ENCODE measurements at places on chromosomes 3 and 15.
A peak's percentile ranks its signal among the peaks of the same experiment; 100 is the strongest.

GRCh38 chr3:35616346-35616745, 23.0 kb upstream of the ARPP21 start:
- no peak for DNase-seq

DNA sequence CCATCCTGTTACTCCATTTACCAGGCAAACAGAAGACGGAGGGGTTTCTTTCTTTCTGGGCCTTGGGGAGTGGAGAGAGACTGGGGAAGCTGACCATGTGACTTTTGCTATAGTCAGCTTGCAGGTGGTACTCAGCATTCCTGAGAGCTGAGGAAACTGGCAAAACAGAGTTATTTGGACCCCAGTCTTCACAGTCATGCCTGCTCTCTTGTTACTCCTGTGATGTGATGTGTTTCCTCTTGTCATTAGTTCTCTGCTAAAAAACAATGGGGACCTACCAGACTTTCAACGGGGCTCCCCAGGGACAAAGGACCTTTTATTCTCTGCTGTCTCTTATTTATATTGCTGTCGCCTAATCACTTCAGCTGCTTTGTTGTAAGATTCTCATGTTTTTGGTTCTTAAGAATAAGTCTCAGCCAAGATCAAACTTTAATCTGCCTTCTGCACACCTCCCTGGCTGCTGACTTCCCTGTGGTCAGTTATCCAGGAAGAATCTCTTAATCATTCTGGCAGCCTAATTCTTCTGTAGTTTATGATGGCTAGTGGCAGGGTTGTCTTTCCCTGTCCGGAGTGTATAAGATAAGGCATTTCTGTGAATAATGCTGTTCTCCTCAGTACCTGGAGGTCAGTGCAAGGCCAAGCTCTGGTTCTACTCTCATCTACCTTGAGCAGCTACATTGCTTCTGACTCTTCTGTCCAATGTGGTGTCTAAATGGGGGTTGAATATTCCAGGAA, 8.8 kb downstream of the STARD9 start:
- DNase-seq: no peak

GRCh38 chr15:52008698-52009434, 10.2 kb upstream of the MAPK6 start:
- no peak for DNase-seq

- no peak for DNase-seq
These were observed 139.3 kb downstream of the SERPINI1 start for GRCh38 chr3:167874671-167875372.

DNA sequence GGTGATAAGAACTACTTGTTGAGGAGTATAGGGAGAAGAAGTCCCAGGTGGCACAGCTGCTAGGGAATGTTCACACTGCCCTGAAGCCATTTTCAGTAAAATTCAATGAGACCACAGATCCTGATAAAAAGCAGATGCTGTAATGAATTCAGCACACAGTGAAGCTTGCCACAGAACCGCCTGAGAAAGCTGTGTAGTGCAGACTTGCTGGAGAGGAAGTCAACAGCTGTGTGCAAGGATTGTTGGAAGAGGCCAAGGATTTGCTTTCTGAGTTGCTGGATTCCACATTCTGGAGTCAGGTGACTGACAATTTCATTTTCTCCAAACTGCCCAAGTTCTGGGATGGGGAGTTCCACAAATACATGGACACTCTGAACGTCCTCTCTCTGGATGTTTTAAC, 70.9 kb downstream of the ANP32A start:
- DNase-seq: no peak

- DNase-seq: no peak
These were observed 1.9 kb downstream of the SYN2 start for GRCh38 chr3:12005951-12006625.

DNA sequence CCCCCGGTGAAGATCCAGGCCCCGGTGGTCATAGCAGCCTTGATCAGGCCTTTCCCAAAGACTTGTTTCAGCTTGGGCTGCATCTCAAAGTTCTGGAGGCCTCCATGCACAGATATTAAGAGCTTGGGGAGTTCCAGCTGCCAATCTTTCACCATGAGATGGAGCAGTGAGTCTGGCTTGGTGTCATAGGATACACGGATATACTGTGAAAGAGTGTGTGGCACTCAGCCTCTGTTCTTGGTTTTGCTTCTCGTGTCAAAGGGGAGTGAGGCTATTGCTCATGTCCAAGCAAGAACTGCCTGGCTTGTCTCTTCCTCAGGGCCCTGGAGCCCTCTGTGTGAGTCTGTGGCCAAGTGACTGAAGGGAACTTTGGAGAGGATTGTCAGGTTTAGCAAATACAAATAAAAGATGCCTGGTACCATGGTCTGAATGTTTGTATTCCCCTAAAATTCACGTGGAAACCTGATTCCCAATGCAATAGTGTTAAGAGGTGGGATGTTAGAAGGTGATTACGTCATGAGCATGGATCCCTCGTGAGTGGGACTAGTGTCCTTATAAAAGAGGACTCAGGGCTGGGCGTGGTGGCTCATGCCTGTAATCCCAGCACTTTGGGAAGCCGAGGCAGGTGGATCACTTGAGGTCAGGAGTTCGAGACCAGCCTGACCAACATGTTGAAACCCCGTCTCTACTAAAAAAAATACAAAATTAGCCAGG, 33.5 kb downstream of the TRPM1 start:
- no peak for DNase-seq

DNA sequence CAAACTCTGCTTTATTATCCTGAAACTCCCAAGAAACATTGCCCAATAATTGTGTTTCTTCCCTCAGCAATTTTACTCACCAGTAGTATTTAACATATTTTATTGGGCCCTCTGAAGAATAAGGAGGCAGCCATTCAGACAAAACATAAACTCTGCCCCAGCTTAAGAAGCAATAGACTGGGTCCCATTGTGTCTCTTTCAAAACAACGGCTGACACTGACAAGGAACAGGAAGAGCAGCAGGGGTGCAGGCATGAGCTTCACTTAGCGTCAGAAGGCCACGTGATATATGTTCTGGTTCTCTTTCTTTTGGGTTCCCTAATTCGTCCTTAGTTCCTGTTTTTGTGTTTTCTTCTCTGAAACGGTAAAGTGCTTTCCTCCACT, 242.3 kb downstream of the FHIT start:
- no peak for DNase-seq

DNA sequence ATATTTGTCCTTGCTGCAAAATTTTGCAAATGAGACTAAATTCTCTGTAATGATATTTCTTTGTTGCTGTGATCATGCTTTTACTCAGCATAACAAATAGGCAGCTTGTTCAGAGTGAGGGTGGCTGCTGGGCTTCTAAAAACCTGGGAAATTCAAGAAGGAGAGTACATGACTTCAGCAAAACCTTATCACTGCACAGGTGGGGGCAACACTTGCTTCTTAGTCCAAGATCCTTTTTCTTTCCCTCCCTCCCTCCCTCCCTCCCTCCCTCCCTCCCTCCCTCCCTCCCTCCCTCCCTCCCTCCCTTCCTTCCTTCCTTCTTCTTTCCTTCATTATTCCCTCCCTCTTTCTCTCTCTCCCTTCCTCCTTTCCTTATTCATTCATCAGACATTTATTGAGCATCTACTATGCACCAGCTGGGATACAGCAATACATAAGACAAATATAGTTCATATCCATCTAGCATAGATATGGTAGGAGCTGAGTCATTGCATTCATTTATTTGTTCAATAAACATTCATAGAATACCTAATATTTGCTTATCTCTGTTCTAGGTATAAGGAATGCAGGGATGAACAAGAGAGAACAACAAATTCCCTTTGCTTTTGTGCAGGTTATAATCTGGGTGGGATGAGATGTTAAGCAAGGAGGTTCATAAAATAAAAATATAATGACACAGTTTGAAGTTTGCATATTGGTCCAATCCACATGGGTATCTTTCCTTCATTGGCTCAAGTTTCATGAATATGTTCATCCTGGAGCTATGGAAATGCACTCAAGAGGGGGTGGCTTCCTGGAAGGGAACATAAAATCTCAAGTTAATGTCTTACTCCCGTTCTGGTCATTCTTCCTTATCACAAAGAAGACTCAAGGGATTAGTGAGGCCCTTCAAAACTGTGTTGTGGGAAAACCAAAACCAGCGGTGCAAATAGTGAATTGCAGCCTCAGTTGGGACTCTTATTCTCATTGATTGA, 210.7 kb downstream of the PDCD6IP start:
- DNase-seq: no peak

GRCh38 chr15:78004919-78005634, 72.4 kb downstream of the TBC1D2B start:
- no peak for DNase-seq

DNA sequence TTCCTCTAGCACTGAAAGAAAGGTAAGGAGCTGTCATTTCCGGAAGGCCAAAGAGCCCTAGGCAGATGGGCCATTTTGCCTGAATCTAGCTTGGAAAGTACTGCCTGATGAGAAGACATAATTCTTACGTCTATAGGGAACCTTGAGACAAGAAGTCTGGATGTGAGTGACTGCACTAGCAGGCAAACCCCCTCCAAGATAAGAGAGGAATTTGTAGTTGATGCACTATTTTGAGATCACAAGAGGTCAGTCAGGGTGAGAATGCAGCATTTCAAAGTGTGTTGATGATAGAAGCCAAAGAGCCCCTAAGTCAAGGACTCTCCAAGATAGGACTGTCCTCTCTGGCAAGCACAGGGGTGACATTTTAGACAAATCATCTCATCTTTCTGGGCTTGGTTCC, 99.2 kb downstream of the HES1 start:
- DNase-seq: no peak

DNA sequence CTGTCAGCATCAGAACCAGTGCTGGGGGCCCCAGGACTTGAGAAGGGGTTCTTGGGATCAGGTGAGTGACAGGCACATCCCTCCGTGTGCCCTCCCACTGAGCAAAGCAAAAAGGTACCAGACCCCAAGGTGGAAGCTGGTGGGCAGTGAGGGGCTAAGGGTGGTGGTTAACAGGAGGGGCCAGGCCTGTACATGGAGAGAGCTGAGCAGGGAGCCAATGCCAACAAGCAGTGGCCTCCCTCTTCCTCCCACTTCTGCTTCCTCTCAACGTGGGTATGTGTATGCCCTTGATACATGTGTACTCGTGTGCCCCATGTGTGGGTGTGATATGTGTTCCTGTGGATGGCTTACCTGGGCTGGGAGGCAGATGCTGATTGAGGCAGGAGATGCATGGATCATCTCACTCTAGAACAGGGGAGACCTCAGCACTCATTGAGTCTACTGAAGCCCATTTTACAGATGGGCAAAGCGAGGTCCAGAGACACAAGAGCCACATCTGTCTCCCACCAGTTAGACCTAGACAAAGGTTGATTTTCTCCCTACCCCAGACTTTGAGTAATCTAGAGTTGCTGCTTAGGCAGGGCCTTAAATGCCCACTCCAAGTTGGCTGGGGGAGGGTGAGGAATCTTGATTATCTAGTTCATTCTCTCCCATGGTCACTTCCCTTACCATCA, 945 bp downstream of the VIPR1 start:
- no peak for DNase-seq

GRCh38 chr3:117898722-117899522, 1135.7 kb downstream of the IGSF11 start:
- DNase-seq: no peak

DNA sequence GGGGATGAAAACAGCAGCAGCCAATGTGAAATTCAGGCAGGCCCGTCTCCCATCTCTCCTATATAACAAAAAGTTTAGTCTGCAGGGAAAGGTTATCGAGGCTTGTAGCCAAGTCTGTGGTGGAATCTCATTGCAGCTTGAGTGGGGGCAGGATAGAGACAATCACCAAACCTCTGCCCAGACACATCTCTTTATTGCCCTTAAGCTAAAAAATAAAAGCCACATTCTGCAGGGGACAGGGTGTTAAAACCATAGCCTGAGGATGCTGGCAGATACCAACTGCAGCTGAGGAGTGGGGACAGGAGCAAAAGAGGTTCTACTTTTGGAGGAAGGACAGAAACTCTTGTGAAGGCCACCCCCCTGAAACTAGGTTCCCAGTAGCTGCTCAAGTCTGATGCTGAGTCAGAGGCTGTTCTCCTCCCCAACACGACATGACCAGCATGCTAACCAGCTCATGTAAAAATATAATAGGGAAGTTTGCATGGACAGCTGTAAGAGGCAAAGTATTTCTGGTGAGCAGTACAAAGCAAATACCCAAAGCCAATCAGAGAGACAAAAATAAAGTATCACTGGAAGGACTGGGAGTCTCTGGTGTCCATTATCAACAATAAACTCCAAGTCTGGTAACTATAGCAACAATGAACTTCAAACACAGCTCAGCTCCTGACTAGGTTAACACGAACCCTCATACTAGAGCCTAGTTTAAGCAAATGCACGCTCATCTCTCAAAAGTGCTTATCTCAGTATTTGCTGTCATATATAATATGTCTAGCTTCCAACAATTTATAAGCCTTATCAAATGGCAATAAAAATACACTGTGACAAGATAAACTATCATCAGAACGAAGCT, 362.2 kb upstream of the SLCO3A1 start:
- no peak for DNase-seq

GRCh38 chr15:31391687-31392671, 65.3 kb downstream of the KLF13 start:
- DNase-seq: peak; percentile 84

DNA sequence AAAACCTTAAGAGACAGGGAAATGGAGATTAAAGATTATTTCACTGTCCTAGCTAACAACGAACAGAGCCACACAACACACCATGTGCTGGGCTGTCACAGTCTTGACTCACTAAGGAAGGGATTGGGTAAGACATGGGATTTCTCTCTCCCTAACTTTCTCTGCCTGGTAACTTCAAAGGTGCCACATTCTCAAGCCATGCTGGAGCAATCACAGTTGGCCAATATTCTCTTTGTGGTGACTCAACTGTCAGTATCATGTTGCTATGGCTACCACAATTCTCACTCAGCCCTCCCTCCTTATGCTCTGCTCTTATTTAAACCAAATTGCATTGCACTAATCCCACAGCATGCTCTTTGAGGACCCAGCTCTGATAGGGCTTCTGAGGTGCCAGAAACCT, 74.0 kb downstream of the OXNAD1 start:
- no peak for DNase-seq

DNA sequence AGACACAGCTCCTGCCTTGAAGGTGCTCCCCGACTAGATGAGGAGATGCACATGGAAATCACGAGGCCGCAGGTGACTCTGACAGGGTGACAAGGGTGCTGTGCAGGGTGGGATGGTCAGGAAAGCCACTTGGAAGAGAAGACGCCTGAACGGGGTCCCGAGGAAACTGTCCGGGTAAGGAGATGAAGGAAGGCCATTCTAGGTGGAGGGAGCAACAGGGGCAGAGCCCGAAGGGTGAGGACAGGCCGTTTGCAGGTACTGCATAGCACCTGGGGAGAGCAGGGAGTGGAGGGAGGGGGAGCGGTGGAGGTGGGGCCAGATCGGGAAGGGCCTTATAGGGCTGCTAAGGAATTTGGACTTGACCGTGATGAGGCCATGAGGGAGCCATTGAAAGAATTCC, 105.6 kb upstream of the DLG1 start:
- DNase-seq: no peak

- no peak for DNase-seq
These were observed 127.0 kb downstream of the CPNE4 start for GRCh38 chr3:131907796-131908195.

DNA sequence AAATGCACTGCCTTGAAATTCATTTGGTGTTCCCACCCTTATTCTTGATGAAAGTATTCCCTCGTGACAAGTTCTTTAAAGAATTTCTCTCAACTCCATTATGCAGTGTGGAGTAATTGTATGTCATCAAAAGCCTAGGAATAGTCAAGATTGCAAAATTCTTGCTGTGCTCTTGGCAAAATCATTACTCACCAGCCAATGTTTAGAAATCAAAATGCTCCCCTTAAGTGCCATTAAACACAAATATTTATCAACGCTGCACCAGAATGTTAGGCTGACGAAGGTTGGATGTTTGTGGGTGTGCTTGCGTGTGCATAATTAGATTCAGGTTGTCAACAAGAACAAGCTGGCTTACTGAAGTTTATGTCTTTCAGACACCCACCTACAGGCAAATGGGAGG, 40.5 kb downstream of the SST start:
- no peak for DNase-seq

GRCh38 chr3:156477323-156477722, 77.6 kb downstream of the SSR3 start:
- no peak for DNase-seq

All from stimulated activated CD4-positive, alpha-beta T cell treated with anti-CD3 and anti-CD28 coated beads, Interleukin-4, amount 100 ng/mL, for 1 hour (primary cell).